ENCODE measurements at places on chromosomes 2 and 18.

DNA sequence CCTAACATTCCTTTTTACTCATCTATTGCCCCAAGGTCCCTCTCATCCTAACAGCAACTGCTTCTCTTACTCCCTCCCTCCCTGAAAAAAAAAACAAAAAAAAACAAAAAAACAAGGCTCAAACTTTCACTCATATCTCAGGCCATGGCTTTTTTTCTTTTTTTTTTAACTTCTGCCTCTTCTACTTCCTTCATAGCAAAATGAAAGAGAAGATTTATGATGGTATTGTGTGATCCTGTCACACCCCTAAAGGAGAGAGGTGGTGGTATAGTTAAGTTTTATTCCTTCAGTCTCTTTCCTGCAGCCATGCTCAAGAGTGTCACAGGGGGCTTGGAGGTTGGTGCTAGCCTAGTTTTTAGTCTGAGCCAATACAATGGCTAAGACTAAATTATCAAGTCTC, 21.5 kb upstream of the EPC2 start:
- DNase-seq = no peak

GRCh38 chr2:233082931-233083755, 23.0 kb downstream of the INPP5D start:
- no peak for DNase-seq

DNA sequence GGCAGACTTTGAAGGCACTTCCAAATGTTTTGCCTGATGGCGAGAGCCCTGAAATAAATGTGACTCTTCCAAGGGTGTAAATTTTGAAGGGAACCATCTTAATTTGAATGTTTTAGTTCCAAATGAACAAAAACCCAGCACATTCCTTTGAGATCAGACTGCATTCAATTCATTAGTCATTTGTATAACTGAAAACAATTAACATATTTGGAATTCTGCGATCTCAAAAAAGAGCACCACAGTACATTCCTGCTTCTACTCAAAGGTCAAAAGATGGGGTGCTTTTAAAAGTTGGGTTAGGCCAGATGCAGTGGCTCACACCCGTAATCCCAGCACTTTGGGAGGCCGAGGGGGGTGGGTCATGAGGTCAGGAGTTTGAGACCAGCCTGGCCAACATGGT, 38.2 kb upstream of the CHRNA1 start:
- no peak for DNase-seq

- no peak for DNase-seq
Measured at GRCh38 chr18:48948112-48949049, 2.4 kb downstream of the SMAD7 start.

GRCh38 chr18:33682436-33682835, 104.4 kb downstream of the ASXL3 start:
- no peak for DNase-seq

DNA sequence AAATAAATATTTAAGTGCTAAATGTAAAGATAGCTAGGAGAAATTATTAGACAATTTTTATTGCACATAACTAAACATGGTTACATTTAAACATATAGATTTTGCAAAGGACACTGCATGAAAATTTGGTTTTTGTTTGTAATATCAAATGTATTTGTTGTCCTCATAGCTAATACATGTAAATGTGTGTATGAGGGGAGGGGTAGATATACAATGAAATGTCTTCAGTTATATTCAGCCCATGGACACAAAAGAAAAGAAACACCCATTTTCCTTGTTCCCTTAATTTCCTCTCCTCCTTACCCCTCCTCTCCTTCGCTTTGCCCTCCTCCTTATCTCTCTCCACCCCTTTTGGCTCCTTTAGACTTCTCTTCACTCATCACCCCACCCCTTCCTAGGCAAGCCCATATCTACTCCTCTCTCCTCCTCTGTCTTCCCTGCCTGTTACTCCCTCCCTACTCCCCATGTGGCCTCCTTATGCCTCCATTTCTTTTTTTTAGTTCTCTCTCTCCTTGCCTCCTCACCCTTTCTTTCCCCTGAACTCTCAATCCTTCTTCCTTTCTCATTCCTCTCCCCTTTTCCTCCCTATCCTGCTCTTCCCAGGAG, 1.4 kb downstream of the COL3A1 start:
- no peak for DNase-seq

DNA sequence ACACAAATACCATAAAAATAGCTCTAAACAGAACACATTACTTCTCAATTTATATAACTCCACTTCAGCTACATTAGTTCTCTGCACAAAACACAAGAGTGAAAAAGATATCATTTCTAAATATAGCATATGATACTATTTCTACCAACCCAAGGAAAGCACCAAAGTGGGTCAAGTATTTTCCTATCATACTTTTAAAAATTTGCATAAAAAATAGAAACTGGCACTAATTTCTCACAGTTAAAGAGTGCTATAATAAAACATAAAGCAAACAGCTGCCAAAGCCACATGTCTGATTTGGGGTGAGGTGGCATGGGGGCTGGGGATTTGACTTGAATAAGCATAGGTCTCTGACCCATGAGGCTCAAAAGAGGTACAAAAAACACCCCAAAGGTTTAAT, 61.5 kb downstream of the BARD1 start:
- DNase-seq = no peak

- DNase-seq = no peak
Measured at GRCh38 chr2:190572246-190572645, 37.7 kb upstream of the NEMP2 start.

DNA sequence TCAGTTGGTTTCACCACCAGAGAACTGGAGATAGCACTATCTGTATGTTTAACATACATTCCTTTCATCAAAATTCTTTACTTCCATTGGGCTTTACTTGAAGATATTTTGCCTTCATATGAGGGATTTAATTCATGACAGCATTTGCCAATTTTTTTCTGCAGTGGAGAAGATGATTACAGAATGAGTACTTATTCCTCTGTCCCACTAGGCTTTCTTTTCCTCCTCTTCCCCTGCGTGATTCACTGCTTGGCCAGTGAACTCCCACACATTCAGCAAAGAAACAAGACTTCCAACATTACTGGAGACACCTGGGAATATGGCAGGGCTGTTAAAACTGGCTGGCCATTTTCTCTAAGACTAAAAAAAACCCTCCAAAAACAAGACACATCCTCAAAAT, 425.8 kb upstream of the KCNH7 start:
- DNase-seq = no peak

DNA sequence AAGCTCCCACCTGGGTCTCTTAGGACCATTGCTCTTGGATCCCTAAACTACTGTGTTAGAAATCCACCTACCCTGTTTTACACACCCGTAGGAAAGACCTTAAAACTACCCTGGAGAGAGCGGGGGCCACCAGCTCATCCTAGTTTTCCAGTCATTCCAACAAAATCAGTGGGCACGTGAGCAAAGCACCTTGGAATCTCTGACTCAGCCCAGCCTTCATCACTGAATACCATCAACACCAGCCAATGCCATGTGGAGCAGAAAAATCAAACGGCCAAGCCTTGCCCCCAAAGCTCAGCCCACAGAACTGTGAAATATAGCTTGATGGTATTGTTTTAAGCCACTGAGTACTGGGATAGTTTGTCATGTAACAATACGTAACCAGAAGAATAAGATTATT, 449.7 kb upstream of the CHAC2 start:
- no peak for DNase-seq

DNA sequence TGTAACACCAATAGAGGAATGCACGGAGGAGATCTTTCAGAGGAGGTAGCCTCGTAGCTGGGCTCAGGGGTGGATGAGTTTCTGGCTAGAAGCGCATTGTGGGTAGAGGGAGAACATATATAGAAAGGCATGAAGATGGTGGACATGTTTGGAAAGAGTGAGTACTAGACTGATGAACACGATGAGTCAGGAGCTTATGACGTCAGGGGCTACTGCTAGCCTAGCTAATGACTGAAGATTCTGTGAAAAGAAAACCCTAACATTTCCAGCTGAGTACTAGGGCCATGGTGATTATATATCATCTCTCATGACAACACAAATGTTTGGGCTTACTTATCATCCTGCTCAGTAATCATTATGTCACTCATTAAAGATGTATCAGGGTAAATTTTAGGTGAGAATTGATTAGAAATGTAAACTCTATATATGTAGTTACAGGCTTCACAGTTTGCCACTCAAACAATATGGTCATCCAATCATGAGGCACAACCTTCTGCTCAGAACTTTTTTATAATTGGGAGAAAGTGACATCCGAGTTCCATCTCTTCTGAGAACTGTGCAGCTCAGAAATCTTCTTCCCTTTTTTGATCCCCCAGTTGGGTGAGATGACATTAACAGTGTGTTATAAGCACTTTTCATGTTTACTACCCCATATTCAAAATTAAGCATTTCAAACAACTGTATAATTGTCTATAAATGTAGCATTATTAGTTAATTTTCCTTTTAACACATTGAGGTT, 22.2 kb upstream of the IL1RN start:
- DNase-seq = no peak

GRCh38 chr2:13201924-13202323, 485.2 kb downstream of the TRIB2 start:
- DNase-seq = no peak

DNA sequence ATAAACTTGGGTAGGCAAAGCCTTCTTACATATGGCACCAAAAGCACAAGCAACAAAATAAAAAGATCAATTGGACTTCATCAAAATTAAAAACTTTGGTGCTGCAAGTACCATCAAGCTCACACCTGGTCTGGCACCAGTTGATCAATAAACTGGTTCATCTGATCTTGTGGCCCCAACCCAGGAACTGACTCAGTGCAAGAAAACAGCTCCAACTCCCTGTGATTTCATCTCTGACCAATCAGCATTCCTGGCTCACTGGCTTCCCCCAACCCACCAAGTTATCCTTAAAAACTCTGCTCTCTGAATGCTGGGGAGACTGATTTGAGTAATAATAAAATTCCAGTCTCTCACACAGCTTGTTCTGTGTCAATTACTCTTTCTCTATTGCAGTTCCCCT, 8.4 kb downstream of the EPG5 start:
- no peak for DNase-seq

DNA sequence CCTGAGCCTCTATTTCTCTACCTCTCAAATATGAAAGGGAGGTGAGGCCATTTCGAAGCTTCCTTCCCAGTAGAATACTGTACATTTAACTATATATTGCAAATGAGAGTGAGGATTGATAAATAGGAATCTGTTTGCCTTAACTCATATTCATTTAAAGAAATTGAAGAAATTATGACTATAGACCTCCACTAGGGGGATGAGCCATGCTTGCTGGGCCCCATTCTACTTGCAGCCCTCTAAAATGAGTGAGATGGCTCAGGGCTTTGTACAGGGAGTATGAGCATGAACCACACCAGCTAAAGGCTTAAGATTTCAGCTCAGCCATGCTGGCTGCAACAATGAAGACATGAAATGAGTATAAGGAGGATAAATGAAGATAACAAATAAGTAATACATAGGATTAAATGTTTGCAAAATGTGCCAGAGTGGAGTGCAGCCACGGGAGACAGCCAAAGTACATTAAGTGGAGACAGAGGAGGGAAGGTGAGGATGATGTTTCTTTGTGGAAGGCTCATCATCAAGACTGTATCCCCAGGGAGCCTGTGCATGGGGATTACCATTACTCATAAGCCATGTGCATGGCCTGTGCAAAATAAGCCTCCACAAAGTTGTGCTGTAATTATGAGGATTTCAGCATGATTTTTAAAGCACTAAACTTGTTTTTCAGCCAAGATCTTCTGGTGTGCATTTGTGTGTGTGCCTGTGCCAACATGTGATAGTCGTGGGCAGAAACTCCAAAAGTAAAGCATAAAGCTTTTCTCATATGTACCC, 300.8 kb downstream of the CNTNAP5 start:
- no peak for DNase-seq

- DNase-seq = no peak
Measured at GRCh38 chr2:43132683-43133301, 93.6 kb downstream of the ZFP36L2 start.

DNA sequence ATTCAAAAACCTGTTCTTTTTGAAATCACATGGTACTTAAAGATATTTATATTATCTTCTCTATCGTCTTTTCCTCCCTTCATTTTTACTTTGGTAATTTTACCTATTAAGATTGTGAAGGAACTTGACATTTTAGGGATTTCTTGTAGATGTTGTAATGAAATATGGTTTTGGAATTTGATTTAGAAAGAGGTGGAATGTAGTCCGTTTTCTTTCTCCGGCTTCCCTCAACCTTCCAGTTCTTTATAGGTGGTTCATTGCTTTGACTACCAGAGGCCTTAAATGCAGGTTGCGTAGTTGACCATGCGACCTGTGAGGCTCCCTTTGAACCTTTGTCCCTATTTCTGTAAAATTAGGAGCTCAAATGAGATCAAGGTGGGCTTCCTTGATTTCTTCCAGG, 24.5 kb downstream of the ITGA6 start:
- no peak for DNase-seq

DNA sequence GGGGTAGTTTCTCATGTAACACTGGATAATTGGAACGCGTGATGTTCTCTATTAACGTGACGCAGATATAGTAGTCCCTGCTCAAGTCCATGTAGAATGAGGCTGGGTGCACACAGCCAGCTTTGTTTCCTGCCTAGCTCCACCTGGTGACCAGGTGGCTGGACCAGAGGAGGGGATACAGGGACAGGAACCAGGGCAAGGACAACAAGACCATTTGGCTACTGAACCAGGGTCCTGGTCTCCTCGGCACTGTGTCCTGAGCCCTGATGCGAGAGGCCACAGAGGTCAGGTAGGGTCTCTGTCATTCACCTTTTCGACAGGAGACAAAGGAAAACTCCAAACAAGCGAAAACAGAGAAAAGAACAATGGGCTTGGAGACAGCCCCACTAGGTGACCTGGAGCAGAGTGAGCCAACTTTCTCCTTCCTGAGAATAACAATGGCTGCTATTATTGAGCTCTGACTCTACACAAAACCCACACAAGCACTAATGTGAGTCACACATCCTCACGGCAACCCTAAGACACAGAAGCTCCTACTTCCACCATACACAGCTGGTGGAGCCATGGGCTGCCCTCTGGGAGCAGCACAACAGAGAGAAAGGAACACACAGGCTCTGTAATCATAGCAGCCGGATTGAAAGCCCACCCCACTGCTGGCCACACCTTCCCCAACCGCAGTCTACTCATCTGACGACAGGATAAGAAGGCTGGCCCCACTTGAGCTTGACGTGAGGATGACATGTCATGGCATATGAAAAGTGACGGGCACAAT, 67.3 kb upstream of the TEX51 start:
- no peak for DNase-seq

- no peak for DNase-seq
Measured at GRCh38 chr2:156892467-156893281, 364.8 kb upstream of the GALNT5 start.

GRCh38 chr2:239181903-239182581, 218.8 kb downstream of the HDAC4 start:
- DNase-seq = no peak

- DNase-seq = no peak
Measured at GRCh38 chr2:62265106-62265505, 69.2 kb downstream of the B3GNT2 start.

- DNase-seq = no peak
Measured at GRCh38 chr2:86243272-86243671, 44.0 kb downstream of the MRPL35 start.

GRCh38 chr18:58516514-58517285, 112.2 kb downstream of the ALPK2 start:
- DNase-seq = no peak

Measured in CD4-positive, alpha-beta T cell treated with Interleukin-6 at 100 ng/mL for 8 hours (primary cell).